ENCODE measurements at places on chromosomes 7 and 10. TPM values are rescaled to one million over a fixed set of nuclear protein-coding genes. Genes with fewer than 3 reads are reported as not detected.
A peak's percentile ranks its signal among the peaks of the same experiment; 100 is the strongest.

GRCh38 chr7:137903382-137904169 lies 56.8 kb upstream of the DGKI start:
- H3K4me1 ChIP-seq, result no peaks in the 10 kb centered on the region
- H3K27me3 ChIP-seq, result no peaks in the 10 kb centered on the region
- DNase-seq, result no peak
- peak overlapping the region; percentile 21 for H3K27ac ChIP-seq
- peaks cover 9% of the 10 kb centered on the region for H3K36me3 ChIP-seq

GRCh38 chr7:69002416-69002815 lies 595.9 kb upstream of the AUTS2 start:
- no peak overlapping the region for H3K27ac ChIP-seq
- peak overlapping the region; percentile 20 for H3K4me3 ChIP-seq
- H3K4me1 ChIP-seq, result no peaks in the 10 kb centered on the region
- H3K36me3 ChIP-seq, result no peaks in the 10 kb centered on the region
- no peak for DNase-seq
- no peaks in the 10 kb centered on the region for H3K27me3 ChIP-seq

Gene NDUFB2
- total RNA-seq, result 106 TPM

DNA sequence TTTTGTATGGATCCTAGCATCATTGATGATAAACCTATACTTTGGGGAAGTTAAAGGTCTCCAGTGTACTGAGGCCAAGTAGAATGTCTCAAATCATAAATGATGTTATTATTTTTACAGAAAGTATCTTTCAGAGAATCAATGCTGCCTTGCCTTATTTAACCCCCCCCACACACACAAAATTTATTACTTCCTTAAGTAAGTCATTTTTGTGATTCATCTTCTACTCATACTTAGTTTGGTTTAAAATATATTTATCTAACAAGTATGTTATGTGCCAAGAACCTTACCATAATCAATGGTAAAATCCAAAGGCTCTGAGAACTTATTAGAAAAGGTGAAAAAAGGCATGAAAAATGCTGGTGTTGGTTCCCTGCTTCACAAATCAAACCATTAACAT lies 18.8 kb upstream of the CLDN12 start:
- no peak for DNase-seq
- peaks cover 1% of the 10 kb centered on the region for H3K36me3 ChIP-seq
- no peaks in the 10 kb centered on the region for H3K4me1 ChIP-seq
- H3K27ac ChIP-seq, result no peak overlapping the region
- H3K4me3 ChIP-seq, result no peak overlapping the region

GRCh38 chr10:63671317-63671937 lies 150.2 kb downstream of the REEP3 start:
- H3K4me3 ChIP-seq, result no peak overlapping the region
- H3K36me3 ChIP-seq, result no peaks in the 10 kb centered on the region
- H3K4me1 ChIP-seq, result peaks cover 5% of the 10 kb centered on the region
- no peak overlapping the region for H3K27ac ChIP-seq
- DNase-seq, result no peak

DNA sequence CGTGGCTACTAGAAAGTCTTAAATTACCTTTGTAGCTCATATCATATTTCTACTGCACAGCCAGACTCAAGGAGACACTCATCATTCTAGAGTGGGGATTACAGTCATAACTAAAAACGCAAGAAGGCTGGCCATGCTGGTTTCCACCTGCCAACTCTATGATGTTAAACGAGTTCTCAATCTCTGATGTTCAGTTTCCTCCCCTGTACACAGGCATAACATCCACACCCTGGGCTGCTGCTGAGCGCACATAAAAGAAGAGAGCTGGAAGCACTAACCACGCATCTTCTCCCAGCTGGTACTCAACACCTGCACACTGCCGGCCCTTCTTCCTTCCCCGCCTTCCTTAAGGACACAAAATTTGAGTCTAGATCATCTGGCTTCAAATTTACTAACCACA lies 60.5 kb downstream of the SORBS1 start:
- no peak overlapping the region for H3K4me3 ChIP-seq
- no peaks in the 10 kb centered on the region for H3K36me3 ChIP-seq
- no peak for DNase-seq
- no peaks in the 10 kb centered on the region for H3K27me3 ChIP-seq

Data from aorta (tissue), 5 donors.